CD8-positive, alpha-beta memory T cell (primary cell): ENCODE measurements at places on chromosomes 3 and 15. TPM values are rescaled to one million over a fixed set of nuclear protein-coding genes. Genes with fewer than 3 reads are reported as not detected.
A peak's percentile ranks its signal among the peaks of the same experiment; 100 is the strongest.

Gene SLC22A14
- total RNA-seq, result not detected

GRCh38 chr15:85354461-85354860 lies 25.9 kb upstream of the AKAP13 start:
- no peaks in the 10 kb centered on the region for H3K27me3 ChIP-seq
- H3K36me3 ChIP-seq, result no peaks in the 10 kb centered on the region
- no peak overlapping the region for H3K27ac ChIP-seq
- DNase-seq, result no peak

DNA sequence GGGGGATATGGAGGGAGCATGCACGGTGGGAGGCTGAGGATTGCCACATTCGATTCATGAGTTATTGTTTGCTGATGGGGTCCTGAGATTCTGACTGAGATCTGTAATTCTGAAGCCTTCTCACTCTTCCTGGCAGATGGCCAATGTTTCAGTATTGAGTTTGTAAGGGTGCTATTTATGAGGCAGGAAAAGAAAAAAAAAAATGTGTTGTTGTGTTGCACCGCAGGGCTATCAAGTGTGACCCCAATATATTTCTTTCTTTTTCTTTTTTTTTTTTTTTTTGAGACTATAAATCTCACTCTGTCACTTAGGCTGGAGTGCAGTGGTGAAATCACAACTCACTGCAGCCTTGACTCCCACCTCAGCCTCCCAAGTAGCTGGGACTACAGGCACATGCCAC lies 3.2 kb upstream of the SENP2 start:
- no peaks in the 10 kb centered on the region for H3K36me3 ChIP-seq
- DNase-seq, result no peak
- no peak overlapping the region for H3K4me3 ChIP-seq
- H3K27me3 ChIP-seq, result no peaks in the 10 kb centered on the region
- no peak overlapping the region for H3K27ac ChIP-seq

GRCh38 chr3:52408466-52408865 lies 36.4 kb downstream of the SEMA3G start:
- H3K4me3 ChIP-seq, result peak overlapping the region; percentile 83
- H3K27me3 ChIP-seq, result no peaks in the 10 kb centered on the region
- DNase-seq, result no peak
- no peak overlapping the region for H3K27ac ChIP-seq
- peaks cover 41% of the 10 kb centered on the region for H3K4me1 ChIP-seq

GRCh38 chr3:23648996-23649395 lies 156.8 kb upstream of the UBE2E1 start:
- H3K27ac ChIP-seq, result no peak overlapping the region
- H3K4me1 ChIP-seq, result no peaks in the 10 kb centered on the region
- no peaks in the 10 kb centered on the region for H3K27me3 ChIP-seq
- H3K36me3 ChIP-seq, result no peaks in the 10 kb centered on the region
- DNase-seq, result no peak
- H3K4me3 ChIP-seq, result no peak overlapping the region
